ENCODE measurements at places on chromosomes 2 and 18. TPM values are rescaled to one million over a fixed set of nuclear protein-coding genes. Genes with fewer than 3 reads are reported as not detected.

DNA sequence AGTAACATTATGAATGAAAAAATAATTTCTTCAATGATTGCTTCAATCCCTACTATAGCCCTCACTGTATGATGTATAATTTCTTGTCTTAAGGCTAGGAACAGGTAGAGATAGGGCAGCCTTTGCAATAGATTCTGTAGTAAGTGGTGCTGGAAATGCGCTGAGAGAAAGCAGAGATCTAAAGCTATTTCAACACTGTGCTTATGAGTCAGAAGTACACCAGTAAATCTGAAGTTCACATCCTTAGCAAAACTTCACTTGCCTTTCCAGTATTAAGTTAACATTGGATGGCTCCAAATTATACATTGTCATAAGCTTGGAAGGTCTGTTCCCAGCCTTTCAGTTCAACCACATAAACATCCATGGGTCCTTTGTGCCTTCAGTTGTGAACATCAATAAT lies 178.2 kb upstream of the EPHA4 start:
- no peak for DNase-seq

DNA sequence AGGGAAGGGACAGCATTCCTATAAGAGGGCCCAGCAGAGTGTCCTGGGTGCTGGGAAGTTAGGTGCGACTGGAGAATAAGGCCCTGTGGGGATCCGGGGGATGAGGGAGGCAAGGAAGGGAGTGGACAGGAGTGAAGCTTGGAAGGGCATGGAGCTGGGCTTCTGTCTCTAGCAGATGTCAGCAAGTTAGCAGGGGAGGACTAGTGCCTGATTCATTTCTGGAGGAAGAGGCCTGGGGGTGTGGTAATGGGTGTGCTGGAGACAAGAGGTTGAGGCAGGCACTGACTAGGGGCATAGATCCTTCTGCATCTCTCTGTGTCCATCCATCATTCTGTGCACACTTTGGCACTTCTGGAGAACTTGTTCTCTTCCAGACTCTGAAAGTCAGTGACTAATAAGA lies 134.7 kb downstream of the ACOXL start:
- DNase-seq = no peak

DSG2 gene
- polyA plus RNA-seq = 25.2 TPM

- no peak for DNase-seq
Observed at GRCh38 chr2:119059940-119060339, 98.6 kb downstream of the C1QL2 start.

GRCh38 chr2:37648331-37649011 lies 23.0 kb downstream of the CDC42EP3 start:
- DNase-seq = no peak

DNA sequence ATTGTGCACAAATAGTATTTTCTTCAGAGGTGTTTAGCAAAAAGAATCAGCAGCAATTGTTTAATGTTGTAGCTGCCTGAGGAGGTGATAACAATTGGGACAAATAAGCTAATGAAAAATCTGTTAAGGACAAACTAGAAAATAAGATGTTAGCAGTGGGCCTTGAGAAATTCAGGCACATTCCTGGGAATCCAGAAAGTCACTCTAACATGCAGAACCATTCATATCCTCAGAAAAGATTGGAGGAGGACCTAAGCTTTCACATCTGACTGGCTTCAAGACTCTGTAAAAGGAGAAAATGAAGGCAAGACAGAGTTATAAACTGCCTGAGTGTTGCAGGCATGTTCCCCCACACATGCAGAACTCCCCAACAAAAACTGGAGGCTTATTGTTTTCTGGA lies 353.5 kb upstream of the RGPD4 start:
- DNase-seq = no peak

DNA sequence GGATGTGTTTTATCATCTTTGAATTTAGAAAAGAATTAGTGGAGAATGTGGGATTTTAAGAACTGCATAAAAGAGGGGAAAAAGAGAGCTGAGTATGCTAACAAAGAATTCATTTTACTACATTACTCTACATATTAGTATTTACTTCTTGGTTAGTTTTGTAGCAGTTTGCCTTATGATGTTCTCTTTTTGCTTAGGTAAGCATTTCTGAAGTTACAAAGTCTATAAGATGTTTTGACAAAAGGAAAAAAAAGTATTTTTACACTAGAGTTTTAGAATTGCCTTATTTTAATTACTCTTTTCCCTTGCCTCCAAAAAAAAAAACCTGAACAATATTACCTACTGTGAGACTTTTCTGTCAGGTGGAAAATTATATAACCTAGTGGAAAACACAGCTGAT lies 739.5 kb upstream of the SLC39A10 start:
- no peak for DNase-seq

DNA sequence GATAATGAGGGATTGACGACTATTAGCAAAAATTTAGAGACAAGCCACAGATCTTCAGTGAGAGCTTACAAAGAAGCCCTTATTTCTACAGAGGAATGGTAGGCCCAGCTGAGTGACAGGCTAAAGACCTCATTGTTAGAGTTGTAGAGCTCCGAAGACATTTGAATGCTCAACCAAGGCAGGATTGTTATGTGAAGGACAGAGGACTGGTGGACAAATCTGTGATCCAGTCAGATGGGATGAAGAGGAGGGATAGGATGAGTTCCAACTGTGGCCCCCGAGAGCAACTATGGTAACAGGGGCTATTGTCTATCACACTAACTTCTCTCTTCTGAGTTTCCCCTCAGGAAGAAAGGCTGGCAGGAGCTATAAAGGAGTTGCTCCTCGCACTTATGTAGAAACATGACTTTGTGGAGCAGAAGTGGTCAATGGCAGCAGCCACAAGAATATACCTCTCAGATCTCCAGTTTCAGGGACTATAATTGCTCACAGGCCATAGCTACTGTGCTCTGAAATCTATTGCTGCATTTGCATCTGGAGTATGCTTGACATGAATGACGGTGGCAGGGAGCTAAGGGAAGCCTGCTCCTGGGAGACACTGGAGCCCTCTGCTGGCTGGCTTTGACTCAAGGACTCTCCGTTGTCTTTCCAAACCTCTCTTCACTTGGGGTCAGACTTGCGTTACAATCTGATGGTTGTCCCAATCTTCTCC lies 50.3 kb upstream of the GREB1L start:
- DNase-seq = no peak

- no peak for DNase-seq
Observed at GRCh38 chr2:36411962-36412444, 56.4 kb downstream of the CRIM1 start.

CRYGC gene
- polyA plus RNA-seq = not detected

GRCh38 chr18:35864916-35865315 lies 107.6 kb upstream of the RMP24 start:
- no peak for DNase-seq

EPHA4 gene
- polyA plus RNA-seq = 0.51 TPM

DNA sequence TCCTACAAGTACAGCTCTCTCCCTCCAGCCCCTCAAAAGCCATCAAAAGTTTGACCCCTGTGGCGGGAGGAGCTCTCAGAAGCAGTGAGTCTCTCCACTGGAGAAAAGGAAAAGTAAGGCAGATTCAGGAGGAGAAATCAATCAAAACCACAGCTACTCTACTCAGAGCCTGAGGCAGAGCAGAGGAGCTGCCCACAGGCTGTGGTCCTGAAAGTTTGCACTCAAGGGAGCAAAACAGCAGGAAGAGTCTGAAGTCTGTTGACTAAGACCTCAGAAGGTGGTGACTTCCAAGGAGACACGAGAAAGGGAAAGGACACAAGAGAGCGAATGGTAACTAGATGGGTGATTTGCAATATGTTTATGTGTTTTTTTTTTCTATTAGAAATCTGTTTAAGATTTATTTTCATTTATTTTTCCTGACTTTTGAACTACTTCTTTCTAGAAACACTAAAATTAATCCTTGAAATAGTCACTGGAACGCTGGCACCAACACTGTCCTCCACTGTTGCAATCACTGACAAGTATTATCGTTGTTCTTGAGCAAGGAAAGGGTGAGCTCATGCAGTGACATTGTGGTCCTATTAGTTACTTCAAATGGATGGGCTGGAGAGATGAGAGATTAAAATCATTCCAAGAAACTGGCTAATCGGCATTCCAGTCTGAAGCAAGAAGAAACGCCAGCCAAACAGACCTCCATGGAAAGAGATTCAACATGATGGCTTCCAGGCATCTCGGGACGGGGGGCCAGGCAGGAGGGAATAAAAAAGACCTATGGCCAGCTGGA lies 35.8 kb downstream of the PID1 start:
- DNase-seq = no peak

- DNase-seq = no peak
Observed at GRCh38 chr2:28633204-28633603, 118.4 kb upstream of the PPP1CB start.

PARD3B gene
- polyA plus RNA-seq = not detected

GCG gene
- polyA plus RNA-seq = not detected

DNA sequence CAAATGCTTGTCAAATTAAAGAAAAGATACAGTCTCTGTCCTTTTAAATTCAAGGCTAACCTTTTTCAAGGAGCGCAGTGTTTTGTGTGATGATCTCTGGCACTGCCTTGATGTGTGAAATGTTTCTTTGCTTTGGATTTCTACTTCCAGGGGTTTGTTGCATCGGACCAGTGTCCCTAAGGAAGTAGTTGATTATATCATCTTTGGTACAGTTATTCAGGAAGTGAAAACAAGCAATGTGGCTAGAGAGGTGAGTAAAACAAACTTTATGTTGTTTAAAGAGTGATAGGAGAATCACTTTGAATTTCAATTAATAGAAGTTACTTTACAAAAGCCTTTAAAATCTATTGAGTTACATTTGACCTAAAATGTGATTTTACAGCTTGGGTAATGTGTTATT lies 28.8 kb downstream of the HADHB start:
- no peak for DNase-seq

DNA sequence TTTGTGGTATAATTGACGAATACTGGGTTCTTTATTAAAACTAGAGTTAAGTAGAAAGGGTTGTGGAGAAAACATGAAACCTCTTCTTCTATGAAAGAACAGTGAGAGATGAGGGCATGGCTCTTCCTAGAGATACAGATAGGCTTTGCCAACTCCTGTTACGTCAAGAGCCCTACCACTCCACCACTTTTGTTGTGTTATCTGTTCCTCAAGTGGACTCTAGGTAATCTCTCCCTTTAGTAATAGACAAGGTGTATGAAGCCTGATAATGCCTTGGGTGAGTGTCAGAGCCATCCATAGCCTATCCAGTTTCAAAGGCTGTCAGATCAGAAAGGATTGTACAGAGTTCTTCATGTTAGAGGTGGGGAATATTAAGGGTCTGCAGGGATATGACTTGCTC lies 176.4 kb downstream of the SETBP1 start:
- no peak for DNase-seq

GRCh38 chr2:101200676-101201075 lies 49.5 kb upstream of the TBC1D8 start:
- DNase-seq = no peak

GRCh38 chr18:58955738-58956137 lies 91.1 kb downstream of the ZNF532 start:
- no peak for DNase-seq

CPO gene
- not detected for polyA plus RNA-seq

GRCh38 chr2:108257757-108258331 lies 18.1 kb downstream of the SULT1C3 start:
- no peak for DNase-seq

DNA sequence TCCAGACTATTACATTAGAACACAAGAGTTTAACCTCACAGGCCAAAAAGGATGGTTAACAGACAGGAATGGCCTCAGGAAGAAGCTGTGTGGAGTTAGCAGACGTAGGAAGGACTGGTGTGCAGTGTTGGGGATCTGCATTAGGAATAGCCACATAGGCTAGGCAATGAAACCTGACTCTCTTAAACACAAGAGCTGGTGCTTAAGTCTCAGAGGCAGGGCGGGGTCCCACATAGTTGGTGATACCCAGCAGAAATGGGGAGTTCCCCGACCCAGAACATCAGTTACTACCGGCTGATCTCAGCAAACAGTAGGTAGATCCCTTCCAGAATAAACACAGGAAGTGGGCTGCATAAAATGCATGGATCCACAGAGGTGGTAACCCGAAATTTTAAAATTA lies 64.1 kb downstream of the CCDC93 start:
- no peak for DNase-seq

LRP1B gene
- polyA plus RNA-seq = not detected

DNA sequence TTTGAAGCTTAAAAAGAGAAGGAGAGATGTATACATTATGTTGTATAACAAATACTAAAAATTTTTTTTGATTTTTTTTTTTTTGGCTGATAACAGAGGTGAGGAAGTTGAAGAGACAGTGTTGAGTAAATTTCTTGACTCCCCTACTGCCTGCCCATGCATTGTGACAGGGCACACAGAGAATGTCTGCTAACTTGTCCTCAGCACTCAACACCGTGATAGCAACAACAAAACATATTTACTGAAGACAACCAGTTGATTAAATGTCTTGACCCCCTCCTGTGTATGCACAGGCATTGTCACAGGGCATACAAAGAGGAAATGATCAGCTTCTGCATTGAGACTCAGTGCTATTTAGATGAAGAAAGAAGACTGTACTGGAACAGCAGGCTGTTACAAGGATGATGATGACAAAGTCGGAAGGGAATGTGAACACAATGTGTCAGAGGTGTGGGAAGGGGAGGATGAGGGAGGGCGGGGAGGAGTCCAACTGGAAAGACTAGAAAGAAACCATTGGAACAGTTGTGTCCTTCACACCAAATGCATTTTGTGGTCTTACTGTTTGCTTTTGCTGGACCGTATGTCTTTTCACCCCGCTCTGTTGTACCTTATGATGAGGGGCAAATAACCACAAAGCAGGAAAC lies 89.5 kb downstream of the CERS6 start:
- no peak for DNase-seq

GAREM2 gene
- 0.20 TPM for polyA plus RNA-seq

GRCh38 chr2:120656273-120656950 lies 79.3 kb upstream of the GLI2 start:
- no peak for DNase-seq

DNA sequence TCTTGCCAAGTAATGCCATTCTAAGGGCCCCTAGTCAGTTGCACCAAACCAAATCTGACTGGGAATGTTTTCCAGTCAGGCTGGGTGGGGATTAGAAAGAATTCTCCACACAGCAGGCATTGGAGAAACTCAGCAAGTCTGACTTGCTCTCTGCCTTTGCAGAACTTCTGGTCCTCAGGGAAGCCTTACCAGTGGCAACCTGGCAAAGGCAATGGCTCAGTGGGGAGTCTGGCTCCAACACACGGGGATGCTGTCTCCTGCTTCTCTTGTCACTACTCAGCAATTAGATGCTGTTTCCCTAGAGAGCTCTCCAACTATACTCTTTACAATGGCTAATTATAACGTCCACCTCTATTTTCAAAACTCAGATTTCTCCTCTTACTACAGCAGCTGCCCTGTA lies 810.7 kb downstream of the LRRTM4 start:
- no peak for DNase-seq

- DNase-seq = no peak
Observed at GRCh38 chr2:206387808-206388207, 55.5 kb upstream of the ADAM23 start.

GRCh38 chr2:168343586-168343985 lies 96.2 kb upstream of the STK39 start:
- no peak for DNase-seq
